ENCODE measurements at places on chromosomes 12 and 14. TPM values are rescaled to one million over a fixed set of nuclear protein-coding genes. Genes with fewer than 3 reads are reported as not detected.

The CMA1 gene
- not detected for total RNA-seq

The ANG gene
- 46.1 TPM for total RNA-seq

The SMCO2 gene
- total RNA-seq: not detected

The OTX2 gene
- not detected for total RNA-seq

The KLRC2 gene
- not detected for total RNA-seq

- H3K36me3 ChIP-seq: no peaks in the 10 kb centered on the region
- H3K4me1 ChIP-seq: no peaks in the 10 kb centered on the region
- no peaks in the 10 kb centered on the region for H3K27me3 ChIP-seq
These were observed 217.1 kb downstream of the SLC38A4 start for GRCh38 chr12:46608431-46609272.

- H3K27me3 ChIP-seq: no peaks in the 10 kb centered on the region
- no peak overlapping the region for H3K4me3 ChIP-seq
- H3K27ac ChIP-seq: no peak overlapping the region
- H3K4me1 ChIP-seq: peaks cover 15% of the 10 kb centered on the region
- no peaks in the 10 kb centered on the region for H3K36me3 ChIP-seq
These were observed 19.4 kb upstream of the EVL start for GRCh38 chr14:100045642-100046344.

DNA sequence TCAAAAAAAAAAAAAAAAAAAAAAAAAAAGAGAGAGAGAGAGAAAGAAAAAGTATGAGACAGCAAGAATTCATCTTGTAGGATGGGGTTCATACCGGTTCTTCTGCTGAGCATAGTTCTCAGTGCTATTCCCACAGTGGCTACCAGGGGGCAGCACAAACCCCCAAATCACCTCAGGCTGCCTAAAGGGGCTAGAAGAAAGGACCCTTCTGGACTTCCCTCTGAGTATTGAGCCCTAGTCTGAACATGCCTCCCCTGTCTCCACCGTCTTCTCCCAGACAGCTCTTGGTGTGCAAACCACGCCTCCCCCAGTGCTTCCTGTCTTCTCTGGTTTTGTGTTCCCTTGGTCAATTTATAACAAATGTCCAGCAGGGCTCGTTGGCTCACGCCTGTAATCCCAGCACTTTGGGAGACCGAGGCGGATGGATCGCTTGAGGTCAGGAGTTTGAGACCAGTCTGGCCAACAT lies 31.3 kb upstream of the SMUG1 start:
- no peaks in the 10 kb centered on the region for H3K36me3 ChIP-seq
- H3K27me3 ChIP-seq: peaks cover 27% of the 10 kb centered on the region
- no peak overlapping the region for H3K27ac ChIP-seq
- no peak overlapping the region for H3K4me3 ChIP-seq
- peak; percentile 70 for DNase-seq
- H3K4me1 ChIP-seq: peaks cover 38% of the 10 kb centered on the region

DNA sequence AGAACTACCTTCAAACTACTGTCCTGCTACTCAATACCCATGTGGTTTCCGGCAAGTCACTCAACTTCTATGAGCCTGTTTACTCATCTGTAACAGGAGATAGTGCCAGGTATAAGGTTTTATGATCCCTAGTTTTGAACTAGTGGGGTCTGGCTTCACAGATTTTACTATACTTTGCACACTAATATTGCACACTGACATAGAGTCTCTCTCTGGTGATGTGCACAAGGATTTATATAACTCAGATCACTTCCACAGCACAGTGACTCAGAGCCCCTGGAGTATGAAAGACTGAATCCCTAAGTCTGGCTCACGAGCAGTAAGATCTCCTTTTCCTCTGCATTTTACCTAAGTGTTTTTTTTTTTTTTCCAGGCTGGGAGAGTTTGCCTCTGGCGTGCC lies 69.7 kb upstream of the SLC38A2 start:
- peaks cover 24% of the 10 kb centered on the region for H3K4me1 ChIP-seq
- no peaks in the 10 kb centered on the region for H3K36me3 ChIP-seq
- no peak for DNase-seq
- no peak overlapping the region for H3K4me3 ChIP-seq
- no peak overlapping the region for H3K27ac ChIP-seq
- no peaks in the 10 kb centered on the region for H3K27me3 ChIP-seq

- no peaks in the 10 kb centered on the region for H3K27me3 ChIP-seq
- H3K36me3 ChIP-seq: peaks cover 78% of the 10 kb centered on the region
- H3K4me1 ChIP-seq: peaks cover 52% of the 10 kb centered on the region
- H3K4me3 ChIP-seq: no peak overlapping the region
- DNase-seq: no peak
These were observed 5.5 kb downstream of the ERP29 start for GRCh38 chr12:112018571-112019237.

GRCh38 chr14:102215576-102216250 lies 76.0 kb downstream of the WDR20 start:
- H3K36me3 ChIP-seq: no peaks in the 10 kb centered on the region
- no peak for DNase-seq
- no peaks in the 10 kb centered on the region for H3K27me3 ChIP-seq
- no peak overlapping the region for H3K27ac ChIP-seq

- DNase-seq: no peak
- no peaks in the 10 kb centered on the region for H3K27me3 ChIP-seq
- H3K36me3 ChIP-seq: no peaks in the 10 kb centered on the region
- no peak overlapping the region for H3K4me3 ChIP-seq
These were observed 5.1 kb upstream of the LTBP2 start for GRCh38 chr14:74616996-74617700.

- H3K4me3 ChIP-seq: no peak overlapping the region
- no peak overlapping the region for H3K27ac ChIP-seq
- H3K36me3 ChIP-seq: no peaks in the 10 kb centered on the region
- H3K4me1 ChIP-seq: no peaks in the 10 kb centered on the region
- DNase-seq: no peak
These were observed 208.0 kb downstream of the SPTSSA start for GRCh38 chr14:34254031-34254430.

- H3K4me1 ChIP-seq: peaks cover 5% of the 10 kb centered on the region
- H3K36me3 ChIP-seq: no peaks in the 10 kb centered on the region
- DNase-seq: no peak
- H3K27me3 ChIP-seq: no peaks in the 10 kb centered on the region
- H3K4me3 ChIP-seq: no peak overlapping the region
These were observed 5.2 kb upstream of the VRK1 start for GRCh38 chr14:96792003-96792402.

- DNase-seq: no peak
- H3K27me3 ChIP-seq: no peaks in the 10 kb centered on the region
- peaks cover 13% of the 10 kb centered on the region for H3K4me1 ChIP-seq
- H3K27ac ChIP-seq: no peak overlapping the region
- H3K4me3 ChIP-seq: no peak overlapping the region
- peaks cover 71% of the 10 kb centered on the region for H3K36me3 ChIP-seq
These were observed 75.2 kb upstream of the DNM1L start for GRCh38 chr12:32603858-32604257.

GRCh38 chr14:101628975-101629374 lies 67.7 kb downstream of the DIO3 start:
- DNase-seq: no peak
- H3K27ac ChIP-seq: no peak overlapping the region
- H3K36me3 ChIP-seq: no peaks in the 10 kb centered on the region
- H3K4me1 ChIP-seq: peaks cover 10% of the 10 kb centered on the region

- H3K4me1 ChIP-seq: peaks cover 11% of the 10 kb centered on the region
- H3K36me3 ChIP-seq: peaks cover 17% of the 10 kb centered on the region
- DNase-seq: no peak
- no peaks in the 10 kb centered on the region for H3K27me3 ChIP-seq
- H3K27ac ChIP-seq: no peak overlapping the region
These were observed 15.0 kb upstream of the NR2C1 start for GRCh38 chr12:95088379-95088778.

- no peak overlapping the region for H3K27ac ChIP-seq
- H3K4me3 ChIP-seq: no peak overlapping the region
- no peaks in the 10 kb centered on the region for H3K27me3 ChIP-seq
- H3K36me3 ChIP-seq: no peaks in the 10 kb centered on the region
- DNase-seq: no peak
These were observed 180.0 kb downstream of the DAD1 start for GRCh38 chr14:22409006-22409405.

- no peak for DNase-seq
- H3K4me1 ChIP-seq: no peaks in the 10 kb centered on the region
- H3K27ac ChIP-seq: no peak overlapping the region
- H3K27me3 ChIP-seq: peaks cover 6% of the 10 kb centered on the region
These were observed 12.9 kb upstream of the TMBIM6 start for GRCh38 chr12:49728446-49728845.

DNA sequence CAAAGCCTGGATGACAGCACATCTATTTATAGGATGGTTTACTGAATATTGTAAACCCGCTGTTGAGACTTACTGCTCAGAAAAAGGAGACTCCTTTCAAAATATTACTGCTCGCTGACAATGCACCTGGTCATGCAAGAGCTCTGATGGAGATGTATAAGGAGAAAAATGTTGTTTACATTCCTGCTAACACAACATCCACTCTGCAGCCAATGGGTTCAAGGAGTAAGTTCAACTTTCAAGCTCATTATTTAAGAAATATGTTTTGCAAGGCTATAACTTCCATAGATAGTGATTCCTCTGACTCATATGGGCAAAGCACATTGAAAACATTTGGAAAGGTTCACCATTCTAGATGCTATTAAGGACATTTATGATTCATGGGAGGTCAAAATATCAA lies 201.7 kb downstream of the SNAPC1 start:
- no peak overlapping the region for H3K27ac ChIP-seq
- H3K27me3 ChIP-seq: no peaks in the 10 kb centered on the region
- DNase-seq: no peak
- no peaks in the 10 kb centered on the region for H3K36me3 ChIP-seq
- H3K4me3 ChIP-seq: no peak overlapping the region
- H3K4me1 ChIP-seq: no peaks in the 10 kb centered on the region

- no peak for DNase-seq
- H3K4me3 ChIP-seq: no peak overlapping the region
- peaks cover 23% of the 10 kb centered on the region for H3K36me3 ChIP-seq
- peaks cover 33% of the 10 kb centered on the region for H3K4me1 ChIP-seq
- H3K27ac ChIP-seq: peak overlapping the region; percentile 70
These were observed 37.0 kb downstream of the LIMA1 start for GRCh38 chr12:50246197-50246865.

DNA sequence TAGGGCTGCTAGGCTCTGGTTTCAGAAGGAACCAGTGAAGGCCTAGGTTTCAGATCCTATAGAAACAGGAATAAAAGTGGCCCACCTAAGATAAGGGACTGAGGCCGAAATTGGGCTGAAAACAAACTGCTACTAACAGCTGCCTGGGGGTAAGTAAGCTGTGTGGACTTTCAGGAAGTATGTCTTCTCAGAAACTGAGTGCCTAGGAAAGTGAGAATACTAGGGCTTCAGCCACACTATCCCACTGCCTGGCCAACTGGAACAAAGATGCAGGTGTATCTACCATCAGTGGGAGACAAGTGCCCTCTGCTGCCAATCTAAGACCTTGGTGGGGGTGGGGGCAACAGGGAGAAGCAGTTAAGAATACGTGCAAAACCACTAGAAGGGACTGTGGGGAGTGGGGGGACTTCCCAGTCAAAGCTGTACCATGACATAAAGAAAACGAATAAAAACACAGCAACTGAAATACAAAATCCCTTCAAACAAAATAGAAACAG lies 82.5 kb downstream of the MED13L start:
- no peaks in the 10 kb centered on the region for H3K36me3 ChIP-seq
- H3K4me3 ChIP-seq: no peak overlapping the region
- DNase-seq: no peak
- H3K4me1 ChIP-seq: peaks cover 10% of the 10 kb centered on the region
- H3K27ac ChIP-seq: no peak overlapping the region

GRCh38 chr14:105205673-105206208 lies 24.6 kb upstream of the NUDT14 start:
- DNase-seq: peak; percentile 49
- H3K27me3 ChIP-seq: no peaks in the 10 kb centered on the region
- no peak overlapping the region for H3K4me3 ChIP-seq
- no peak overlapping the region for H3K27ac ChIP-seq
- H3K4me1 ChIP-seq: peaks cover 63% of the 10 kb centered on the region

GRCh38 chr14:32761381-32761968 lies 177.2 kb upstream of the NPAS3 start:
- H3K4me3 ChIP-seq: no peak overlapping the region
- no peaks in the 10 kb centered on the region for H3K36me3 ChIP-seq
- H3K27me3 ChIP-seq: no peaks in the 10 kb centered on the region
- no peak for DNase-seq
- H3K27ac ChIP-seq: no peak overlapping the region

DNA sequence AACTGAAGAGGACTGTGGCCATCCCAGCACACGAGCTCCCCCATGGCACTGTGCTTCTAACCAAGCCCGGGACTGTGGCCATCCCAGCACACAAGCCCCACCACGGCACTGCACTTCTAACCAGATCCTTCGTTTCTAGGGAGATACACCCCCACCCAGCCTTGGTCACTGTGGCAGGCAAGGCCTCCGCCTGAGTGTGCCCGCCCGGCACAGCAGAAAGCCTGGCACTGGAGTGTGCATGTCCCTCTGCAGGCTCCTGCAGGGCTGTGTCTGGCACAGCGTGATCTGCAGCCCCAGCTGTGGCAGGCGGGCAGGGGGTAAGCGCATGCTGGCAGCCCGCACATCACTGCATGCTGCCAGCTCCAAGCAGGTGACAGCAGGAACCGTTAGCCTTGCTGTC lies 49.8 kb downstream of the CCDC85C start:
- H3K36me3 ChIP-seq: no peaks in the 10 kb centered on the region
- H3K4me1 ChIP-seq: peaks cover 54% of the 10 kb centered on the region
- DNase-seq: peak; percentile 77
- H3K4me3 ChIP-seq: no peak overlapping the region
- peak overlapping the region; percentile 63 for H3K27ac ChIP-seq

GRCh38 chr14:51862176-51862796 lies 1.9 kb downstream of the GNG2 start:
- peaks cover 44% of the 10 kb centered on the region for H3K4me1 ChIP-seq
- H3K27ac ChIP-seq: no peak overlapping the region

GRCh38 chr12:12717586-12718380 lies 615 bp downstream of the CDKN1B start:
- peak overlapping the region; percentile 99 for H3K27ac ChIP-seq
- H3K4me1 ChIP-seq: peaks cover 76% of the 10 kb centered on the region
- peaks cover 26% of the 10 kb centered on the region for H3K36me3 ChIP-seq

DNA sequence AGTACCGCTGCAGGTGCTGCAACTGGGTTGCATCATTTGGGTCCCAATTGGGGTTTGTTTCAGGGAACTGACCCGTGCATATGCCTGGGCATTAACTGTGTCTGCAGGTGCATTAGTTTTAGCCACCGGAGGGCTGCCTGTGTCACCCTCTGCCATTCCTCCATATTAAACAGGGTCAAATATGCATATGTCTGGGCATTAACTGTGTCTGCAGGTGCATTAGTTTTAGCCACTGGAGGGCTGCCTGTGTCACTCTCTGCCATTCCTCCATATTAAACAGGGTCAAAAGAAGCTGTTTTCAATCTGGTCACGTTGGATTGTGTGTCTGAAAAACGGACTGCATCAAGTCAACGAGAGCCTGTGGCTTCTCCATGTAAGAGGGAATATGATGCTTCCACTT lies 1317.0 kb downstream of the TMEM121 start:
- H3K27me3 ChIP-seq: no peaks in the 10 kb centered on the region
- peaks cover 14% of the 10 kb centered on the region for H3K4me1 ChIP-seq
- no peak for DNase-seq
- peak overlapping the region; percentile 46 for H3K4me3 ChIP-seq

Measured in stomach (tissue), 19 donors.